SJSA1 (cell line): ENCODE measurements at places on chromosomes 7 and 10.

- no peak for DNase-seq
Measured at GRCh38 chr7:134113655-134114054, 13.5 kb upstream of the LRGUK start.

- DNase-seq: no peak
Measured at GRCh38 chr7:134878746-134879357, 99.4 kb downstream of the CALD1 start.

DNA sequence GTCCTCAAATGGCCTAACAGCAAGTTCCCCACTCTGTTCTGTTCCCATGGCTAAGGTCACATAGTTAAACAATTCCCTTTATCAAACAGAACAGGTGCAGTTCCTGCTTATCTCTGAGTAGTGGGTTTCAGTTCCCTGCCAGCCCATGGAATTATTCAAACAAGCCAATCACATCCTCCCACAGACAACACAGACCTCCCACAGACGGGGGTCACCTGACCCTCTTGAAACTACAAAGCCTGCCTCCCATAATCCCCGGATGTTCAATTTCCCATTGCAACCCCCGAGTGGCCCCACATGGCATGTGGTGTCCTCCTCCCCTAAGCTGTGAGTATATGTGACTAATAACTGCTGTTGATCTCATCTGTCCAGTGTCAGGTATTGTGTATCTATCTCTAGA, 64.1 kb downstream of the TMEM168 start:
- no peak for DNase-seq

DNA sequence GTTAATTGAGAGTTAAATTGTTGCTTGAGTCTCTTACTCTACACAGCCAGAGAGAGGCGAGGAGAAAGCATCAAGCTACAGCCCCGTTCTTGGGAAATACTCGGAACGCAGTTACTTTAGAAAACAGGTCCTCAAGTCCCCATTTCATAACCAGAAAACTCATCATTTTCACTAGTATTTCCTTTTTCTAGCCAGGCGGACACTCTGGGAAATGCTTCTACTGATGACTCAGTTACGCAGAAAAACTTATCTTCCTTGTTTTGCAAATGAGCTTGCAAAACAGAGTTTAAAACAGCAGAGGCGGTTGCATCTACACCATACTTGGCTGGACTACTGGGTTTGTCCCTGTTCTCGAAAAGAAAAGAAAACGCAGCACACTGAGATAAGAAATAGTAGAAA, 111.4 kb upstream of the FGFR2 start:
- DNase-seq: no peak

DNA sequence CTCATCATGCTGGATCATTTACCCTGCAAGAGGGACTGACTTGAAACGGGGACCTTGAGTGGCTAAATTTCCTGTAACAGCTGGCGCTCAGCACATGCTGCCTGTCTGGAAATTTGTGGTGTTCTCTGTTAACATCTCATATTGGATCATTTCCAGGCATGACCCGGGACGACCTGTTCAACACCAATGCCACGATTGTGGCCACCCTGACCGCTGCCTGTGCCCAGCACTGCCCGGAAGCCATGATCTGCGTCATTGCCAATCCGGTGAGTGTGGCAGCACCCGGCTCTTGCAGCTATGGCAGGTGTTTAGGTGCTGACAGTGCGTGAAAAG, 9.9 kb downstream of the MDH2 start:
- DNase-seq: no peak

GRCh38 chr10:70763567-70763966, 21.6 kb downstream of the TBATA start:
- no peak for DNase-seq

- DNase-seq: no peak
Measured at GRCh38 chr10:89142590-89142989, 64.5 kb downstream of the CH25H start.
